Suppressor macrophage treated with lipopolysaccharide for 1 hour (primary cell): ENCODE measurements at places on chromosomes 12 and 14.

GRCh38 chr12:131456301-131457027, 254.4 kb upstream of the SFSWAP start:
- DNase-seq, result no peak

- no peak for DNase-seq
Measured at GRCh38 chr14:66696326-66696725, 188.4 kb downstream of the GPHN start.

DNA sequence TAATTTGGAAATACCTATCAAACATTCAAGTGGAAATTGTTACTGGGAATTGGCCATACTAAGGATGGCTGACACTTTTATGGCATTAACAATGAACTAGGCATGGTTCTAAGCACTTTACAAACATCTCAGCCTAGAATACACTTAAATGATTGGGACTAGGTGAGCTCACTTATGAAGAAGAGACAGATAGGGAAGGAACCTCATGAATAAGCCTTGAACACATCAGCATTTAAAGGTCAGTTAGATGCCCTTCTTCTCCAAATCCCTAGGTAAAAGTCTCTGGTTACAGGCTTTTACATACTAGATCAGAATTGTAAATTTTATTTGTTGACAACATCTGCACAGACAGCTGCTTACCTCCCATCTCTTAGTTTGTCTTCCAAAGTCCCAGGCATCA, 488.6 kb downstream of the RMST start:
- DNase-seq, result no peak

- no peak for DNase-seq
Measured at GRCh38 chr14:91012045-91012444, 48.4 kb downstream of the RPS6KA5 start.

DNA sequence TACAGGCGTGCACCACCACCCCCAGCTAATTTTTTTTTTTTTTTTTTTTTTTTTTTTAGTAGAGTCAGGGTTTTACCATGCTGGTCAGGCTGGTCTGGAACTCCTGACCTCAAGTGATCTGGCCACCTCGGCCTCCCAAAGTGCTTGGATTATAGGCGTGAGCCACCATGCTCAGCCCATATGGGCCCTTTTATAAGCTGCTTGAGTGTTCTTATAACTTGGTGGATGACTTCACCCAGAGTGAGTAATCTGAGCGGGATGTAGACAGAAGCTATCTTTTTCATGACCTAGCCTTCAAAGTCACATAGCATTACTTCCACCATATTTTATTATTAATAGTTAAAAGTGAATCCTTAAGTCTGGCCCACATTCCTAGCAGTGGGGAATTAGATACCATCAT, 16.4 kb downstream of the BBOF1 start:
- DNase-seq, result no peak

DNA sequence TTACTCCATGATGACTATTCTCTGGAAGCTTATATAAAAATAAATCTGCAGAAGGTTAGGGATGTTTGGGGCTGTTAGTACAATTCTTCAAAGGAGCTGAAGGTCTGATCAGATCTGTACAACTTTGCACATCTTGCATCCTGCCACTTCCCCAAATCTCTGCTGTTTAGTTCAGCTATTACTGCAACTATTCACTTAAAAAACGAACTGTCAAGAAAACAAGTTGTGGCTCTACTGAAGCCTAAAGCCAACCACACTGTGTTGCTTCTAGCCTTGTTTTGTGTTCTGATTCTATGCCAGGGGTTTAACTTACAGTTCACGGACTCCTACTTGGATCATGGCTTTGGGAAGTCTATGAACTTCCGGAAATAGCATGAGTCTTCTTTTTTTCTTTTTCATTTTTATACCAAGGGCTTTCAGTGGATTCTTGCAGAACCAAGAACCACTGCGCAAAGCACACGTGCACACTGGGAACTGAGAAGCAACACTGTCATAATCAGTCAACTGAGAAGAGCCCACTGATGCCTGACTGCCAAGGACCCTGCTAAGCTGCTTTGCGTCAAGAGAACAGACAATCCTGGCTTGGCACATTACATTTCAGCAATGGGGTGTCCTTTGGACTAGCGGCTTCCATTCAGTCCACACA, 66.3 kb upstream of the EEA1 start:
- DNase-seq, result no peak

- DNase-seq, result no peak
Measured at GRCh38 chr12:118625050-118625675, 248.8 kb downstream of the SUDS3 start.

DNA sequence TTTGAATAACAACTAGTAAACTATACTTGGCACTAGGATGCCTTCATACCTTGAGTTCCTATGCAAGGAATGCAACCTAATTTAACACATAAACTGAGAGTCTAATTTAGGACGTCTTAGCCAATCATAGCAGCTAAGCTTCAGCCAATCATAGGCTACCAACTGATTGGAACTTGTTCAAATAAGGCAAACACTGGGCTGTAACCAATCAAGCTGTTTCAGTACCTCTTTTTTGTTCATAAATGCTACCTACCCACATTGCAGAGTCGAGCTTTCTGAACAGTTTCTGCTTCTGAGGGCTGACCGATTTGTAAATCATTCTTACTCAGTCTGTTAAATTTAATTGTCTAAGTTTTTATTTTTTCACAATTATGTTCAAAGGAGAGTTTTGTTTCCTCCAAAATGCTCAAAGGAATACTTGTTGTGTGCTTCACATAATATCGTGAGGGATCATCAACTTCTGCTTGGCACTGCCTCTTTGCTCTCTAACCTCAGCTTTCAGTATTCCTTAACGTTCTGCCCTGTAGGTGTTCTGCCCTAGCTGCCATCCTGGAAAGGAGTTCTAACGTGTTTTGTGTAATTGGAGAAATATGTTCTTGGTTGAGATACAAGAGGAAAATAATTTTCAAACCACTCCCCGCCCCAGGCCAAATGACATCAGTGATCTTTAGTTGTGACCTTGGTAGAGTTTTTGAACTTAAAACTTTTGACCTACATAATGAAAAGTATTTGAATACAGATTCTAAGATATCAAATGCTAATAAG, 380.4 kb upstream of the MIS18BP1 start:
- DNase-seq, result no peak

GRCh38 chr12:21223930-21224329, 92.9 kb downstream of the SLCO1B1 start:
- no peak for DNase-seq

DNA sequence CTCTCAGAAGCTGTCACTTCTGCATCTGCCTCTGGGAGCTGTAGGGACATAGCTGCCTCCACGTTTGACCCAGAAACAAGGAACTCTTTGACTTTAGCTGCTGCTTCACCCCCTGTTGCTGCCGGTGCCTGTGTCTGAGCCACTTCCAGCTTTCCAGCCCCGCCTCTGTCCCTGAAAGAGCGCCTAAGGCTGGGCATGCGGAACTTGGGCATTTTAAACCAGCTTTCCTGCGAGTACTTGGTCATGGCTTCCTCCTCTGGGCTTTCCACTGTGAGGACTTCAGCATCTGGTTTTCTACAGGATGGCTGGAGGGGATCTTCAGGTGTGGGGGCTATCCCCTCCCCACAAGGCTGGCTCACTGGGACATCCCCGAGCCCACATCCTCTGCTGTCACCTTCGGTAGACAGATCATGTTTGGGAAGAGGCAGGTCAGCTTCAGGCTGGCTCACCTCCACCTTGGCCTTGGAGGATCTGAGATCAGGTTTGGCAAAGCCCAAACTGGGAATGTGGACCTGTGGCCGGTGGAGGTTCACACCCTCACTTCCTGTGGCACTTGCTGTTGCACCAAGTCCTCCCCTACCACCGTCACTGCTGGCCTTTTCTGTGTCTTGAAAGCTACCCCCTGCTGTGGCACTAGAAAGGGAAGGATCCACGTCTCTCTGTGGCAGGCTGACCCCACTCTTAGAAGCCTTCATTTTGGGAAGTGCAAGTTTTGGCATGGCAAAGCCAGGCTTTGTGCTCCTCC, 15.2 kb downstream of the PLD4 start:
- peak; percentile 27 for DNase-seq

DNA sequence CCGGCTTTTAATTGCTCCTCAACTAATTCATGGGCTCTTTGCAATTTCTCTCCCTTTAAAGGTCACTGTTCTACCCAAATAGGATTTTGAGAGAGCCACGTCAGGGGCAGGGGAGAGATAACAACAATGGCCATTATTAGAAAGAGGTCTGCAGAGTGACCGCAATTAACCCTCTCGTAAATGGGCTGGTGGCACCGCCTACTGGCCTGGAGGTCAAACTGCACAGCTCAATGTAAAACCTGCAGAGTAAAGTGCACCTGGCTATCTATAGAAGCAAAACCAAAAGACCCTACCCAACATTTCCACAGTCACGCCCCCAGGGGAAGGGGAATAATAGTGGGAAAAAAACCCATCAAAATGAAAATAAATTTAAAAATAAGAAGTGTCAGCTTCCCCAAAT, 21.6 kb upstream of the CLEC4E start:
- DNase-seq, result no peak

GRCh38 chr12:63937378-63938316, 93.1 kb downstream of the SRGAP1 start:
- DNase-seq, result no peak

- DNase-seq, result no peak
Measured at GRCh38 chr14:33642691-33643244, 308.1 kb downstream of the EGLN3 start.

DNA sequence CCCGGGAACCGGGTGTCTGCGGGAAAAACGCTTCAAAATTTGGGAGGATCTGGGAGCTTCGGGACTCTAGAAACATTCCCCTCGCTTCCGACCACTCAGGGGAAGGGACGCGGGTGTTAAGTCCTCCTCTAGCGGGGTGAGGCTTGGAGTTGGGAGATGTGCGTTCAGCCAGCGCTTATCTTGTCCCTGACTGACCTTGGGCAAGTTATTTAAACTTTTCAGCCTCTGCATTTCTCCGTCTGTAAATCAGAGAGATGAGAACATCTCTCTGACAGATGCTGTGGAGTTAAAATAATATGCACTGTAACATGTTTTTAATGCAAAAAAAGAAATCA, 76.9 kb upstream of the ANO4 start:
- DNase-seq, result no peak

- DNase-seq, result no peak
Measured at GRCh38 chr12:101551362-101552114, 43.2 kb upstream of the MYBPC1 start.

DNA sequence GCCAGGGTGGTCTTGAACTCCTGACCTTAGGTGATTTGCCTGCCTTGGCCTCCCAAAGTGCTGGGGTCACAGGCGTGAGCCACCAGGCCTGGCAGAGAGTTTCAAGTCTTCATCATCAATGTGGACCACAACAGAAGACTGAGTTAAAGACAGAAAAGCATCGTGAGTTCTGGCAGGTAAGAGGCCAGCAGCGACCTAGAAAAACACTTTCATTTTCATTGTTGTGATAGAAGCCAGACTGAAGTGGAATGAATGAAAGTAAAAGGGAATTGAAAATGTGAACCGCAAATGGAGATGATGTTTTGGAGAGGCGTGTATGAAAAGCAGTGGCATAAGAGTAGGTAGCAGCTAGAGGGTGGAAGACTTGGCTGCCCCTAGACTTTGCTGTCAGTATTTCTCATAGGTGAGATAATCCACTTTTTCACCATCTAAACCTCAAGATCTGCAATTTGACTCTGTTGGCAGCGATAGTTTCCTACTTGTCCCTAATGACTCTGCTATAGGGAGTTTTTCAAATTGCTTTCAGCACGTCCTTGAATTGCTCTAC, 47.1 kb upstream of the PLEKHA5 start:
- DNase-seq, result no peak

DNA sequence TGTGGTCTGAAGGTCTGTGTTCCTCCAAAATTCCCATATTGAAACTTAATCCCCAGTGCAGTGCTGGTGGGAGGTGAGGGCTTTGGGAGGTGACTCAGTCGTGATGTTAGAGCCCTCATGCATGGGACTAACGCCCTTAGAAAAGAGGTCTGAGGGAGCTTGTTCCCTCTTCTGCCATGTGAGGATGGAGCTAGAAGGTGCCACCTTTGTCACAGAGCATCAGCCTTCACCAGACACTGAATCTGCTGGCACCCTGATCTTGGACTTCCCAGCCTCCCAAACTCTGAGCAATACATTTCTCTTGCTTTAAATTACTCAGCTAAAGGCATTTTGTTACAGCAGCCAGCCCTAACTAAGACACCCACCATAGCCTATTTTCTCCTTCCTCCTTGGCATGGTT, 13.9 kb downstream of the RAB15 start:
- no peak for DNase-seq

DNA sequence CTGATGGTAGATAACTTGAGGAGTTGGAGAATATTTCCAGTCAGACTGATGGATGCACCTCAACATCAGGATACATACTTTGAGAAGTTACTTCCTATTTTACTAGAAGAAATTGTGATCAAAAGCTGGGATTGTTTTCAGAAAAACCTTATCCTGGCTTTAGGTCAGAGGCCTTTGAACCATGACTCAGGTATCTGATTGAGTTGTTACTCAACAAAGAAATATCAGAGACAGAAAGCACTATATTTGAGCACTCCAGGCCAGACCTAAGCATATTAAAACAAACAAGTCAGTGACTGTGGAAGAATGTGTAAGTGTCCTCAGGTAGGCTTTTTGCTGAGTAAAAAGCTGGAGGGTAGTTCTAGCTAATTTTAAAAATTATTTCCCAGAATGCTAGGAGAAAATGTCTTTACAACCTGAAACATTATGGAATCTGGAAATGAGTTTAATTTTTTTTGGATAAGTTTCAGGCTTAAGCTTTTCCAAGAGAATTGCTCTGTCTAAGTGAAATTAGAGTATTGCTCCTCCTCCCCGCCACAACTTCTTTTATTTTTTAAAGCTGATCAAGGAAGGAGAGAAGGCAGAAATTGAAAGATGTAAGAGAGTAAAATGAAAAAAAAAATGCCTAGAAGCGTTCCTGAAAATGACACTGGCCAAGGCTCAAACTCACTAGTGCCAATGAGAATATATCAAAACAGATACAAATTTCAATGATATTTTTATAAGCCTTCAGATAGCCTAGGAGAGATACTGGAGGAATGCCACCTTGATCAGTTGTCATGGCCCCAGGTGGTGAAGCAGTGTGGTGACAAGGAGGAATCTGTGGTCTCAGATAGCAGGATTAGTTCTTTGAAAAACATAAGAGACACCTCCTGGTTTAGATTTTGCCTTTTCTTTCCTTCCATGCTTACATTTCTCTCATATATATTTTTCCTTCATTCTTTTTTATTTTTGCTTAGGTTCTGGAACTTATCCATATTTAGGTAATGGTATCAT, 790.3 kb downstream of the TMTC2 start:
- no peak for DNase-seq

DNA sequence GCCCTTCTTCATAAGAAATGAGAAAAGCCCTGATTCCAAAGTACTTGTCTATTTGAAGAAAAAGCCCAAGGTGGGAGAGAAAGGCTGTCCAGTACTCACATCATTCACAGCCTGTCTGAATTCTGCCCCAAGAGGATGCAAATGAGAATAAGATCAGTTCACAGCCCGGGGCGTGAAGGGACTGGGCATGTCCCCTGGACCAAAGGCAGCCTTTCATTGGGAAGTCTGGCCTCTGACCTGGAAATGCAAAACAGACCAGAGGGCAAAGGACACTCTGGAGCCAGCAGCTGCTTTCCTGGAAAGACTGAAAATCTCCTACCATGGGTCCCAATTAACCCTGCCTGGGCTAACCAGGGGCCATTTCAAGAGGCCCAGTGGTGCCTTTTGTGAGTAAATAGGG, 191.2 kb upstream of the PELI2 start:
- no peak for DNase-seq
